CD4-positive, alpha-beta T cell treated with Interleukin-17A for 1 hour (primary cell): ENCODE measurements at places on chromosomes 12 and 14.

DNA sequence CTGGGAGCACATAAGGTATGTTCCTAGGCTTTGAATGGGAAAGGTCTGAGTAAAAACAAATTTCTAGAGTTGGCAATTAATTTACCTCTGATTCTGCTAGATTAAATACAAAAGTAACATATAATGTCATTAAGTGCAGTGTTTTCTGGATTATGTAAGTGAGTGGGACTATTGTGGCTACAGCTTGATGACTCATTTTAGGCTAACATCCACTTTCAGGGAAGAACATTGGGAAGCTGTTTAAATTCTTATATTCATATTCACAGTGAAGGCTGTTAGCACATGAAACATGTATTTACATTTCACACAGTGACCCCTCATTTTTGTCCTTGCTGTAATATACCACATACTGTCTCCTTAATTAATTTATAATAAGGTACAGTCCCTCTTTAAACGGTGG is 13.2 kb upstream of the BMAL2 start:
- no peak for DNase-seq

- no peak for DNase-seq
Observed at GRCh38 chr12:68800294-68800693, 7.7 kb upstream of the MDM2 start.

DNA sequence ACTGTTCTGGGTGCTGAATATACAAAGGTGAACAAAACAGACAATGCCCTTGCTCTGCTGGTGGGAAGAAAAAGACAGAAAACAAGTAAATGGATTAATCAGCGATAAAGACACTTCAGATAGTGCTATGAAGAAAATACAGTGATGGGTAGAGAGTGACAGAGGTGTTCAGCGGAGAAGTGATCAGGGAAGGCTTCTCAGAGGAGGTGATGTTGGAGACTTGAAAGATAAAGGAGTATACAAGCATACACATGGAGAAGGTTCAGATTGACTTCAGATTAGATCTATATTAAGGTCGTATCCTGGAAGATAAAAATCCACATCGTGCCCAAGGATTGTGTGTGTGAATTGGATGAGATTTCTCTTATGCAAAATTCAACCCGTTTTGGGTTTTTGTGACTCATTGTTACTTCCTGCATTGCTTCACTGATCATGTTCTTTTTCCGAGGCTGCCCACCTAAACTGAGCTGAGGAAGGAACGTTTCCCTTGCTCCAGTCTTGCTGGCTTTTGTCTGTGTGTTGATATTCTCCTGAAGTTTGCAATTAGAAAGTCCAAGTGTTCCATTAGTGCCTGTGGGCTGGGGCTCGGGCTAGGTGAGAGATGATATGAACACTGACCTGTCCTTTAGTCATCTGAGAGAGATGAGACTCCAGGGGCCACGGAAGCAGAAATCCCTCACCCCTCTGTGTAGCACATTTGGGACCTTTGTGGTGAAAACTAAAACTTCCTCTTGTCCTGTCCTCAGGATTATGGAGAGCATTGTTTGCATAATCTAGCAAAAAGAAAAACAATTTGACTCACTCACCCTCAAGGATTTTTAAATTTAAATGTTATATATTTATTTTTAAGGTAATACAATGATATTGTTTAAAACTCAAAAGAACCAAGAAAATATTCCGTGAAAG is 27.6 kb downstream of the PLXNC1 start:
- DNase-seq: no peak

DNA sequence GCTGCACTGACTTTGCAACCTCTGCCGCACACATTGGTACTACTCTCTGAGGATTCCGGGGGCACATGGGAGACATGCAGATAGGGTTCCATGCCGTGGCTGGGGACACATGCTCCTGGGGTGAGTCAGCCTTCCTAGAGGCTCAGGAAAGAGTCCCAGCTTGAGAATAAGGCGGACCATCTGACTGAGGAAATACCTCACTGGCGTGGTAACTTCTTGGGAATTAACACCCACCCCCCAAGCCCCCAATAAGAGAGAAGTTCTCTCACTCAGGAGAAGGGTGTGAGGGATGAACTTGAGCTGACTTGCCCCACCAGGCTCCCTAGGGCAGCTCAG is 23.2 kb downstream of the PLXNC1 start:
- DNase-seq: no peak
